Activated CD8-positive, alpha-beta memory T cell treated with anti-CD3 and anti-CD28 coated beads, Interleukin-2, amount 50 U/mL, for 4 hours (primary cell): ENCODE measurements at places on chromosomes 3 and 15.

GRCh38 chr3:65251375-65251774 is 563.6 kb upstream of the ADAMTS9 start:
- DNase-seq, result no peak

DNA sequence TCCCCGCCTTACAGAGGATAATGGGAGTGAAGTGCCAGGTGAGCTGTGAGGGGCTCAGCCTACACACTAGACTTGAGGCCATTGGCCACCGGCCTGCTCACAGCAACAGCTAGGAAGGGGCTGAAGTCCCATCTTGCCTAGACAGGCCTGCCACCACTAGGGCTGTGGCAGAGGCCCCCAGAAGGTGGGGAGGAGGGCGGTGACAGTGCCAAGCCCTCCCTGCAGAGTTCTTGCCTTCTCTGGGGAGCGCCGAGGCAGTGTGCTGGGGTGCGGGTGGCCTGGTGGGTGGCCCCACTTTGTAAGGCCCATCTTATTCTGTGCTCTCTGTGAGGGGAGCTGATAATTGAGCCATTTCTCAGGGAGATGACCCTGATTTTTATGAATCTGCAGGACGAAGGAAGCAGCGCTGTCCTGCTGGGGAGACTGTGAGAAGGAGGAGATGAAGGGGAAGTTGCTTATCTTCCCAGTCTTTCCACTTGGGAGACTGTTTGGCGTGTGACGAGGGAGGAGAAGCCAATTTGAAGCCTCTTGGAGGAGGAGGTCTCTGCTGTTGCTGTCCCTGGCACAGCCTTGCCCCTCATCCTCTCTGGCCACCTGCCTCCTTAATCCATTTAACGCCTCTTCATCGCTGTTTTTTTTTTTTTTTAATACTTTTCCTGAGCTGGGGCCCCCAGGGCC is 104.3 kb downstream of the LINGO1 start:
- DNase-seq, result no peak

- no peak for DNase-seq
Observed at GRCh38 chr3:78351334-78351733, 1311.4 kb downstream of the ROBO2 start.

DNA sequence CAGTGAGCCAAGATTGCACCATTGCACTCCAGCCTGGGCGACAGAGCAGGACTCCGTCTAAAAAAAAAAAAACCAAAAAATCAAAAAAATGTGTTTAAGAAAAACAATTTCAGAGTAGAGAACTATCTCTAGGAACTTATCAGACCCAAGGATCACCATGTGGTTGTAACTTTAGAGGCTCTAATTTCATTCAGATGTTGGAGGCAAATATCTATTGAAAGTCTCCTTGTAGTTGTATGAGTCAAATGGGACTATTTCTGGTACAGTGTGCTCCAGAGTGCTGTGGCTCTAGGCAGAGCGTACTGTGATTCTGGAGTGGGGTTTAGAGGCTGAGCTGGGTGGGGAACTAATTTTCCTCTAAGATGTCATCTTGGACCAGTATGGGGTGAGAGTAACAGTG is 398.7 kb downstream of the SHQ1 start:
- no peak for DNase-seq
